Endothelial cell of umbilical vein (primary cell): ENCODE measurements at places on chromosomes 3 and 15. TPM values are rescaled to one million over a fixed set of nuclear protein-coding genes. Genes with fewer than 3 reads are reported as not detected.

DNA sequence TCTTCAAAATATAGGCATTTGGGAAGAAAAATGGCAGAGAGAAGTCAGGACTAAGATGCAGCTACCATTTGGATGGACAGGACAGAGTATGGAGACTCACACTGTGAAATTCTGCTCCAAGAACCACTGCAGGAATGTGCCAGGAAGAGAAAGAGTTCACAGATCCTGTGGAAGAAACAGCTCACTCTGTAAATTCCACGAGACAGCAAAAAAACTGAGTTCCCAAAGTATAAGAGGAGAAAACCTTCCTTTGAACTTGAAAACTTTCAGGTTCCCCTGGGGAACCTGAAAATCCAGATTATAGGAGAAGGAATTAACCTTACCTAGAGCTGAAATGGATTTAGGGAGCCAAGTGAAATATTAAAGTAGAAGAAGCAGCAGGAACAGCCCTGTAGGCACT lies 137.1 kb downstream of the PLCH1 start:
- DNase-seq: no peak

DNA sequence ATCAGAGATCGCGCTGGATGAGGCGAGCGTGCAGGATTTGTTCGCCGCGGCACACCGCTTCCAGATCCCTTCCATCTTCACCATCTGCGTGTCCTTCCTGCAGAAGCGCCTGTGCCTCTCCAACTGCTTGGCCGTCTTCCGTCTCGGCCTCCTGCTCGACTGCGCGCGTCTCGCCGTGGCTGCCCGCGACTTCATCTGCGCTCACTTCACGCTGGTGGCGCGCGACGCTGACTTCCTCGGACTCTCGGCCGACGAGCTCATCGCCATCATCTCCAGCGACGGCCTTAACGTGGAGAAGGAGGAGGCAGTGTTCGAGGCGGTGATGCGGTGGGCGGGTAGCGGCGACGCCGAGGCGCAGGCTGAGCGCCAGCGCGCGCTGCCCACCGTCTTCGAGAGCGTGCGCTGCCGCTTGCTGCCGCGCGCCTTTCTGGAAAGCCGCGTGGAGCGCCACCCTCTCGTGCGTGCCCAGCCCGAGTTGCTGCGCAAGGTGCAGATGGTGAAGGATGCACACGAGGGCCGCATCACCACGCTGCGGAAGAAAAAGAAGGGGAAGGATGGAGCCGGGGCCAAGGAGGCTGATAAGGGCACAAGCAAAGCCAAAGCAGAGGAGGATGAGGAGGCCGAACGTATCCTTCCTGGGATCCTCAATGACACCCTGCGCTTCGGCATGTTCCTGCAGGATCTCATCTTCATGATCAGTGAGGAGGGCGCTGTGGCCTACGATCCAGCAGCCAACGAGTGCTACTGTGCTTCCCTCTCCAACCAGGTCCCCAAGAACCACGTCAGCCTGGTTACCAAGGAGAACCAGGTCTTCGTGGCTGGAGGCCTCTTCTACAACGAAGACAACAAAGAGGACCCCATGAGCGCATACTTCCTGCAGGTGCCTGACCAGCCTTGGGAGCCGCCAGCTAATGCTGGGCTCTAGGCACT lies 819 bp downstream of the KLHL40 start:
- no peak for DNase-seq

GRCh38 chr3:181454451-181455027 lies 257.2 kb upstream of the SOX2 start:
- DNase-seq: no peak

DNA sequence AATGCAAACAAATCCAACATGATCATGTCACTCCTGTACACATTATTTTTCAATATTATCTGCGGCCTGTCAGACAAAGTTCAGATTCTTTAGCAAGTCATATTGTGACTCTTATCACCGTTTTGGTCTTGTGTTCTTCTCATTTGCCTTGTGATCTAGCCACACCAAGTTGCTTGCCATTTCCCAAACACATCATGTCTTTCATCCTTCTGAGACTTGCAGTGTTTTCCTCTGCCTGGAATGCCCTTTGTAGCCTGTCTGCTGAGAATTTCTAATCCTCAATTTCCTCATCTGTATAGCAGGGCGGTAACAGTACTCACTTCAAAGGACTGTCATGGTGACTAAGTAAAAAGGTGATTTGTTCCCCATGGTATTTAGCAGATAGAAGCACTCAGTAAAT lies 135.0 kb downstream of the GREM1 start:
- no peak for DNase-seq

- no peak for DNase-seq
Observed at GRCh38 chr3:18434711-18435110, 9.6 kb upstream of the SATB1 start.

- DNase-seq: peak; percentile 65
Observed at GRCh38 chr3:106811376-106811775, 565.9 kb upstream of the CCDC54 start.

DNA sequence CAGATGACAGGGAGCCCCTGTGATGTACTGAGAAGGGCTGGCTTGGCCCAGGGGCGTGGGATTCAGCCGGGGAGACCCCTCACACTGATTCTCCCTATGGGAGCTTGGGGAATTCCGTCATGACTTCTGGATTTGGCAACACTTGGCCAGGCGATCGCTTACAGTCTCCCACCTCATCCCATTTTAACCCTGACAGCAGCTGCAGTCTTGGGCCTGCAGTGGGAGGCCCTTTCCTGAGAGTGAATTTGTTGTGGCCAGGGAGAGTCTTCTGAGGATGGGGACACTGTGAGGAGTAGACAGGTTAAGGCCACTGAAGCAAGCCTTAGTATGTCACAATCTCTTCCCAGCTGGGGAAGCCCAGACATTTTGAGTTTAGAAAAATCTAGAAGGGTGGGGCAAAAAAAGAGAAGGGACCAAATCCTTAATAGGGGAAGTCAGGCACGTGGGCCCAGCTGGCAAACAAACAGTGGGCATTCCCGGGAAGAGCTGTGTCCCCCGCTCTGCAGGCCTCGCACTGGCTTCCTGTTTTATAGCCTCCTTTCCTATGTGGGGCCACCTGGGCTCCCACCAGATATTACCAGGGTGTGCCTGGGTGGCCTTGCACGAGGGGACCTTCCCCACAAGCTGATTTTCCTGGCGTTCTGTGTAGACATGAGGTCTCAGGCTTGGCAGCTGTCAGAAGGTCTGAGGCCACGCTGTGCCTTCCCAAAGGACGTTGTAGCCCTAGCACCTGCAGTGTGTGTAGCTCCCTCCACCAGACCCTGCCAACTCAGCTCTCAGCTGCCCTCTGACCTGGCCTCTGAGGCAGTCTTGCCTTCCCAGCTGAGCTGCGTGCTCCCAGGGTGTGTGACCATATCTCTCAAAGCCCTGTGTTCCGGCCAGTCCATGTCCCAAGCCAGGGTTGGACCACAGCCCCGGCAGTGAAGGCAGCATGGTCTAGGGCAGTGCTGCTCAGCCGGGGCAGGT lies 64.5 kb downstream of the FEM1B start:
- DNase-seq: no peak

- DNase-seq: no peak
Observed at GRCh38 chr3:106930086-106930485, 447.2 kb upstream of the CCDC54 start.

DNA sequence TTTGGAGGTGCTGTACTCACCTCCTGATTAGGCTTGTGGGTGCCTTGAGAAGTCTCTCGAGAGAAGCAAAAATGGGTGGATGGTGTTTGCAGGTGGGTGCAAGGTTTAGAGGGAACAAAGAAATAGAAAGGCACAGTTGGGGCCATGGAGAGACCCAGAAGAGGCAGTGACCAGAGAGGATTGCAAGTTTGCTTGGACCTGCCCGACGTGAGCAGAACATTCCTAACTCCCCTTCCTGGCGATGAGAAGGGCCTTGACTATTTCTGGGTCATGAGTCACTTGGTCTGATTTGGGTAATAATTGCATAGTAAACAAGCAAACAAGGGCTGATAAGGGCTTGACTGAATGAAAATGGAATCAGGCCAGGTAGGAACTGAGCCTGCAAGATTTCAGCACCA lies 7.0 kb upstream of the CTSH start:
- no peak for DNase-seq

DNA sequence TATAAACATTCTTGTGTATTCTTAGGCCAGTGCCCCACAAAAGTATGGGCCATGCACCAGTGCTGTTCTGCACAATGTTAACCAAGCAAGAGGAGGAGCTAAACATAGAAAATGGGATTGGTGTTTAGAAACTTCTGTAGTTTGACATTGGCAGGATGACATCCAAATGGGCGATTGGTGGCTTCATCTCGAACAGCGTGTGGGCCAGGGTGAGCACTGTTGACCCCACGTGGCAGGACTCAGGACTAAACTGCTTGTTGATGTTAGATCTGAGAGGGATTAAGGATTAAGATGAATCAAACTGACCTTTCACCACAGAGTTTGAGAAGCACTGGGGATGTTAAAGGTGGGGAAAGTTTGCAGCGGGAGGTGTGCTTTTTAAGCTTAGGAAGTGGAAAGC lies 31.9 kb downstream of the ZNF710 start:
- DNase-seq: no peak

- DNase-seq: no peak
Observed at GRCh38 chr3:57224856-57225255, 2.7 kb upstream of the APPL1 start.

GRCh38 chr15:94930441-94930840 lies 699.1 kb downstream of the MCTP2 start:
- no peak for DNase-seq

- DNase-seq: no peak
Observed at GRCh38 chr3:191005790-191006189, 143.3 kb upstream of the GMNC start.

DNA sequence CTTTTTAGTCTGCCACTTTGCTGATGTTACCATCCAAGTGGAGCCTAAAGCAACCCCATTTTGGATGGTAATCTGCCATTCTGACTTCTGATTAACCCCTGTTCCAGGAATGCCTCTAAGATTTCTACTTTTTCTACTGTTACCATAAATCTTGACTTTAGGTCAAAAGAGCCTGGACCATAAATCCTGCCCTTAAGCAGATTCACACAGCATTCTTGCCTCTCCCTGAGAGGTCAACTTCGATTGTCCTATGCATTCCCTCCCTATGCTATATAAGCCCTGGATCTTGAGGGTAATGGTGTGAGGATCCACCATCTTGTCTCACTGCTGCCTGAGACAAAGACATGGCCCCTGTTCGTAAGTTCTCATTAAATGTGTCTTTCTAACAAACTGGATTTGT lies 177.3 kb downstream of the GABRB3 start:
- no peak for DNase-seq

DNA sequence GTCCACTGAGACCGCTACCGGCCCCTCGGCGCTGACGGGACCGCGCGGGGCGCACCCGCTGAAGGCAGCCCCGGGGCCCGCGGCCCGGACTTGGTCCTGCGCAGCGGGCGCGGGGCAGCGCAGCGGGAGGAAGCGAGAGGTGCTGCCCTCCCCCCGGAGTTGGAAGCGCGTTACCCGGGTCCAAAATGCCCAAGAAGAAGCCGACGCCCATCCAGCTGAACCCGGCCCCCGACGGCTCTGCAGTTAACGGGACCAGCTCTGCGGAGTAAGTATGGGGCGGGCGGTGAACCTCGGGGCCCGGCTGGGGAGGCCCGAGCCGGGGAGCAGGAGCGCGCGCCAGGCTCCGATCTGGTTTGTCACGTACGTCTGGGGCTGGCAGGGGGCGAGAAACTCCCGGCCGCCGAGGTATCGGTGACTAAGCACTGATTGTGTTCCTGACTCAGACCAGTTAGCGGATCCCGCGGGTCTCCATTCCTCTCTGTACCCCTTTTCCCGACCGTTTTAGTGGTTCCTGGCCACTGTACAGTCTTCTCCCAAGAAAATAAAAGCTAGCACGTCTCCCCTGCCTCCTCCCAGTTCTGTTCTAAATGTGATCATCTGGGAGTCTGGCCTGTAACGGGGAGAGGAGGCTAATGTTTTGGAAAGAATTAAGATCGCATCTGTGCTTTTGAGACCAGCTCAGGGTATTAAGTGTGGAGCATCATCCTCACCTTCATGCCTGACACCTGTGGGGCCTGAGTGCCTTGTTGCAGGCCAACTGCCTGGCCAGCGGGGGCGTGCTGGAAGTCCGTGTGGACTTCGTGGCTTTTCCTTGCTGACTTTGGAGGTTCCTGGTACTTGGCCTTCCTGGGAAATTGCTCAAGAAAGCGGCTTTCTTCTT lies 691 bp downstream of the MAP2K1 start:
- DNase-seq: peak; percentile 78

- DNase-seq: no peak
Observed at GRCh38 chr3:94070341-94070911, 7.6 kb downstream of the NSUN3 start.

DNA sequence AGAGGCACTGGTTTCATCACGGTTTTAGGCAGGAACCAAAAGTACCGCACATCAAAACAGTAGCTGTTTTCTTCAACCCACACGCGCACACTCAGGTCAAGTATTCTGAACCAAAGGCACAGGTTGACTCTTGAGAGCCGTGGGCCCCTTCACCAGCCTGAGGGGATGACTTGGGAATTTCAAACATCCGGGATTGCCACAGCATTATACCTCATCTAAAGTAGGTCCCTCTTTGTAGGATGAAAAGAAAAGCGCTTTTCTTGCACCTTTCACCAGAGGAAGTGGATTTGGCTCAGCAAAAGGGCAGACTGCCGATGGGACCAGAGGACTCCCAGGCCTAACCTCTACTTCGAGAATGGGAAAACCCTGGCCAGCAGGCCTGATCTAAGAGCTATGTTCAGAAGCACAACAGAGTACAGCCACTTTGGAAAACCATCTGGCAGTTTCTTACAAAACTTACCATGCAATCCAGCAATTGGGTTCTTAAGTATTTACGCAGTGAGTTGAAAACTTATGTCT lies 88.2 kb upstream of the PROK2 start:
- DNase-seq: no peak

DNA sequence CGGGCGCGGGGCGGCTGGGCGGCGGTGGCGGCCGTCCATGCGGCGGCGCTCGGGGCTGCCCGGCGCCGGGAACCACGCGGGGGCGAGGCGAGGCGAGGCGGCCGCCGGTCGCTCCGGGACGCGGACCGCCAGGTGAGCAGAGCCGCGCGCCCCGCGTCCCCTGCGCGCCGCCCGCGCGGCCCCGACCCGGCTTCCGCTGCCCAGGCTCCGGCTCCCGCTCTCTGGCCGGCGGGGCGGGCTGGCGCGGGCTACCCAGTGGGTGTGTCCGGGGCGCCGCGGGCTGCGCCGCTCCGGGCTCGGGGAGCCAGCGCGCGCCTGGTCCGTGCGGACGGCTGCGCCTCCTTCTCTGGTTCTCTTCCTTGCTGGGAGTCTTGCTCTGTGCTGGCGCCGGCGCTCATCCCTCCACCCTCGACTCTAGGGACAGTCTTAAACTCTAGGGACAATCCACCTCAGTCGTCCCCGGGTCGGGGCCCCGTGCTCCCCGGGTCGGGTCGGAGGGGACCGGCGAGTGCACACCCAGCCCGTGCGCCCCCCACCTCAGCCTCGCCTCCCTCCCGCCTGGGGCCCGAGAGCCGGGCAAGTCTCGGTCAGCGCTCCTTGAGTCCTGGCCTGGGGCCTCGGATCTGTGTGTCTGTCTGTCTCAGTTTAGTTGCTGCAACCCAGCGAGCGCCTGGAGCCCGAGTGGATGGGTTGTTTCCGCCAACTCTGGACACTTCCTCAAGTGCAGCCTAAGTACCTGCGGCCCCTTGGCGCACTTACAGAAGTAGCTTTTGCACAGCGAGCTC lies 488 bp downstream of the THSD4 start:
- DNase-seq: no peak

ARGFX gene
- not detected in 2 replicates for polyA plus RNA-seq

GHSR gene
- polyA plus RNA-seq: not detected in 2 replicates

ZIC1 gene
- not detected in 2 replicates for polyA plus RNA-seq

TNFSF10 gene
- 35.6 and 55.0 TPM in 2 replicates for polyA plus RNA-seq

SERINC4 gene
- polyA plus RNA-seq: 0.05 TPM in 1 of 2 replicates, not detected in the other

ZNF385D gene
- polyA plus RNA-seq: not detected in 2 replicates
